Left lung (tissue), 14 donors: ENCODE measurements at places on chromosomes 12 and 14. TPM values are rescaled to one million over a fixed set of nuclear protein-coding genes. Genes with fewer than 3 reads are reported as not detected.

SERPINA10 gene
- 0.06 TPM for polyA plus RNA-seq

GRCh38 chr12:7361265-7361664, 57.4 kb downstream of the ACSM4 start:
- DNase-seq: no peak

CLEC4C gene
- 0.20 TPM for polyA plus RNA-seq

DNA sequence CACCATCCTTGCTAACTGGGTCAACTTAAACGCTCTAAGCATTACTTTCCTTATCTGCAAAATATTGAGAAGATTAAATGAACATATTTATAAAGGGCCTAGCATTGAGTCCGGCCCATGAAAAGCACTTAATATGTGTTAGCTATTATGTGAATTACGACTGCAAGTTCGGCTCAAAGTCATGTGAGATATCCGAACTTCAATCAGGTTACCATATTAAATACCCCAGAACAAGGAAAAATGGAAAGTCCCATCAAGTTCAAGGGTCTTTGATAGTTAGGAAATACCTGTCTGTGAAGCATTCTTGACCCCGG, 487 bp upstream of the NRDE2 start:
- no peak for DNase-seq

IL22 gene
- polyA plus RNA-seq: not detected

GRCh38 chr12:11917501-11917900, 153.2 kb upstream of the BCL2L14 start:
- no peak for DNase-seq

GRCh38 chr12:12660201-12660600, 35.8 kb downstream of the GPR19 start:
- no peak for DNase-seq

DNA sequence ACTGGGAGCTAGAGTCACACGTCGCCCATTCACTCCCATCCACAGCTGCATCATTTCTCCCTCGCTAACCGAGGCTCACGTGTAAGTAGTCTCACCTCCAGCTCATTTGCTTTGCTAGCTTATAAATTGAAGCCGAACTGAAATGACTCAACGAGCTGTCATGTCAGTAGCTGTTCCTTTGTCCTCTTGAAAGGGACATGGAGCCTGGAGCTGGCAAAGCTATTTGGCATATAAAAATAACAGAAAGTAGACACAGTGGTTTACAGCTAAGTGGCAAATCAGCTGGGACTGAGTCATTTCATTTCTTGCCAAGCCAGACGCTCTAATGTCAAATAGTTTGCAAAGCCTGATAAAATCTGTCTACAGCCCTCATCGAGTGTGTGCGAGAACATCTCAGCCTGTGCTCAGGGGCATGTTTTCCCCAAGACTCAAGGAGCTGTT, 114.4 kb upstream of the TMEM233 start:
- peak; percentile 13 for DNase-seq

DNA sequence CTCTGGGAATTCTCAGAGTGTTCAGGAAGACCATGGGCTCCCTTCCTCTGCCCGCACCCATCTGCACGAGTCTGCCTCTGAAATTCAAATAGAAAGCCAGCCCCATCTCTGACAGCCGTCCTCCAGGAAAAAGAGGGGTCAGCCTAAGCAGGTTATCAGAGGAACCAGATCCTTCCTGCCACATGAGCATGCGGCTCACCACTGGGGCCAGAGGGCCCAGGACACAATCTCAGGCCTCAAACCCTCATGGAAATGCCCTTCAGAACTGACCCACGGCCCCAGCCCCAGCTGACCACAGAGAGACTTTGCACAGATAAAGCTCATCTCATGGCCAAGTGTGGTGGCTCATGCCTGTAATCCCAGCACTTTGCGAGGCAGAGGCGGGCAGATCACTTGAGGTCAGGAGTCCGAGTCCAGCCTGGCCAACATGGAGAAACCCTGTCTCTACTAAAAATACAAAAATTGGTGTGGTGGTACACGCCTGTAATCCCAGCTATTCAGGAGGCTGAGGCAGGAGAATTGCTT, 23.2 kb downstream of the PXN start:
- DNase-seq: no peak

BDKRB1 gene
- 0.26 TPM for polyA plus RNA-seq

DNA sequence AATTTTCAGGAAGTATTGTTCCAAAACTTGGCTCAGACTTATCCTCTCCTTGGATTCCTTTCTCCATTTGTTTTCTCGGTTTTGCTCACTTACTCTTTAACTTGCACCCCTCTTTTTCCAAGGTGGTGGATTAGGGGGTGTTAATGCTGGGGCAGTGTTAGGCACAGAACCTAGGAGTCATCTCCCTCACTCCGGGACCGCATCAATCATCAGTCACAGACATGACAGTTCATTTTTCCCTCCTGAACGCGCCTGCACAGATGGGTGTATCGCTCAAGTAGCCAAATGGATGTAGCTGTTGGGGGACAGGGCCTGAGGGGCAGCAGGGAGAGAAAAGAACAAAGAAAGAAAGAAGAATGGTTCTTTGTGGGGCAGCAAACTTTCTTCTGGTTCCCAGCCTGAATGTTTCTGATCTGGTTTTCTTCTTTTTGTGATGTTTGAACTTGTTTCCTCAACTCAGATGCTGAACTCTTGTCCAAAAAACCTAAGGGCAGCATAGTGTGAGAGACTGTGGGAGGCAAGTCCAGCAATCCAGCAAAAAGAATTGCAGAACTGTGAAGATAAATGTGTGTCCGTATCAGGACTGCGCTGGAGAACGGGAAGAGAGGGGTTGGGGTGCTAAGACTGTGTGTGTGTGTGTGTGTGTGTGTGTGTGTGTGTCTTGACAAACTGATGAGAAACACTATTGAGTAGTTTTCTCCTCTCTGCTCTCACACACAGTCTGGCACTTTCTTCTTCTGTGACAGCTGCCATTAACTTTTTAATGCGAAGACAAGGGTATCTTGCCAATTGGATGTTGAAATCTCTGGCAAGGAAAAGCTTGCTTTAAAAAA, 131.1 kb downstream of the FBXL14 start:
- DNase-seq: no peak

DNA sequence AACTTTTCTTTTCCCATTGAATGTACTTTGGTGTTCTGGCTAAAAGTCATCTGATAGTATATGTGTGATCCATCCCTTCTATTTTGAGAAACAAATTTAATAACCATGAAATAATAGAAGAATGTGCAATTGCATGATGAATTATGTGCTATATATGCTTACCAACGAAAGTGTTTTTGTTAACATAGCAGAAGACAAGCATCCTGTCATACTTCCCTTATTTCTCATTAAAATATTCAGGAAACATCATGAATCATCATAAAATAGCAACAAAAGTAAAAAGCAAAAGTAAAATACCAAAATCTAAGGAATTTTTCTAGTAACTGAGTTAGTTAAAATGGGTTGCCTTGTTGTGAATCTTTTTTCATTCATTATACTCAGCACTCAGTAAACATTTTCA, 409.0 kb upstream of the PDE3A start:
- DNase-seq: no peak

DNA sequence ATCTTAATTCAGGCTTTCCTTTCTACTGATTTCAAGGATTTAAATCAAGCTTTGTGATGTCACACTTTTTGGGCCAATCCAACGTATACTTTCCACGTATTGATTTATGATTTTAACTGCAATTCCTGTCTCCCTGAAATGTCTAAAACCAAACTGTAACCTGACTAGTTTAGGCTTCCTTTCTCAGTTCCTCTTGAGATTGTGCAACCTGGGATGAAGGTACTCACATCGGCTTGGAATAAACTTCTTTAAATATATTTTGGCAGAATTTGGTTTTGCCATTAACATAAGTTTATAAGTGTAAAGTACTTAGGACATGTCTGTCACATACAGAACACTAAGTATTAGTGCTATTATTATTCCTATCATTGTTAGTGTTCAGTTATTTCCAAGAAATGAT, 224.6 kb downstream of the CRADD start:
- no peak for DNase-seq

GALNT9 gene
- 2.8 TPM for polyA plus RNA-seq

DNA sequence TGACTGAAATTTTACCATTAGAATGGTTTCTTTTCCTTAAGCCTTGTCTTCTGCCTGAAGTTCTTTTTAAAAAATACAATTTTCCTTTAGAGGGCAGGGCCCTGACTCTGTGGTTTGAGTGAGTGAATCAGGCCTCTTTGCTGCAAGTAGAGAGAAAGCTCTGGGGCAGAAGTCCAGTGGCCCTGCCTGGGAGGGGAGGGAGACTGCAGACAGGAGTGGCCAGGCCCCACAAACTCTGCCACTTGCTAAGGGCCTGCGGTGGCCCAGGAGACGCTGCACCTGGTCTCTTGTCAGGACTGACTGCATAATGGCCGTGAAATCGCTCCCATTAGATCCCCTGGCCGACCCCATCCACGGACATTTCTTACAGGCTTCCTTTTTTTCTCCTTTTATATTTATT, 25.5 kb downstream of the TSPAN11 start:
- DNase-seq: no peak

GRCh38 chr12:26097046-26097878, 27.6 kb downstream of the BHLHE41 start:
- DNase-seq: peak; percentile 55

GRCh38 chr14:55578511-55578910, 1.5 kb upstream of the KTN1 start:
- DNase-seq: no peak

KRT6C gene
- polyA plus RNA-seq: not detected

NFE2 gene
- polyA plus RNA-seq: 5.2 TPM

DNA sequence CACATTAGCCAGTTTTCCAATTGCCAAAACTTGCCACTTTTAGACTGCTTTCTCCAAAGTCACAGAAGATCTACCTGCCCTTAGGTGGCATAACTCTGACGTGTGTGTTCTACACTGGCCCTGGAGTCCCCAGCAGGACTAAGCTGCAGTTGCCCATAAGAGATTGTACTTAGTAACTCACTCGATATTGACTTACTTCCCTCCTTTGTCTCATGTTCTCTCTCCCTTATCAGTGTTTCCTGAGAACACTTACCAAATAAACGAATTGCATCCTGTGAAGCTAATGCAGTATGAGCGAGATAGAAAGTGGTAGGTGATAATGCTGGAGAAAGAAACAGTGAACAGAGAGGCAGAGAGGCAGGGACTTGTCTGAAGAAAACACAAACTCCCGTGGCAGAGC, 117.2 kb downstream of the NUAK1 start:
- no peak for DNase-seq

- no peak for DNase-seq
These were observed 30.7 kb downstream of the OTOGL start for GRCh38 chr12:80129895-80130530.

DNA sequence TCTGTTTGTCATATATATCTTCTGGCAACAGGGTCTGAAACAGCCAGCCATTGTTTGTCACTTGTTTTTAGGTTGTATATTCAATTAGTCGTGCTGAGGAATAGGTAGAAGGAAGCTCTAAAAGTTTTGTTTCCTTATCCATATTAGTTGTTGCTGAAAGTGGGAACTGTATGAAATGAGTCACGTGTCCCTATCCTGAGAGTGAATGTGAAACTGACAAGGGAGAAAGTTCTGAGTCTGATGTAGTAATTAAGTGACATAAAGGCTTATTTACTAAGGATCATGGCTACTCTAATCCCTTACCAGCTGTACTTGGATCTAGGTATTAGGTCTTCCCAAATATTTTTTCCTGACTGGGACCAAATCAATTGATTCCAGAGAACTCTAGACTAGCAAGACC, 16.4 kb downstream of the FAM234B start:
- DNase-seq: no peak

DNA sequence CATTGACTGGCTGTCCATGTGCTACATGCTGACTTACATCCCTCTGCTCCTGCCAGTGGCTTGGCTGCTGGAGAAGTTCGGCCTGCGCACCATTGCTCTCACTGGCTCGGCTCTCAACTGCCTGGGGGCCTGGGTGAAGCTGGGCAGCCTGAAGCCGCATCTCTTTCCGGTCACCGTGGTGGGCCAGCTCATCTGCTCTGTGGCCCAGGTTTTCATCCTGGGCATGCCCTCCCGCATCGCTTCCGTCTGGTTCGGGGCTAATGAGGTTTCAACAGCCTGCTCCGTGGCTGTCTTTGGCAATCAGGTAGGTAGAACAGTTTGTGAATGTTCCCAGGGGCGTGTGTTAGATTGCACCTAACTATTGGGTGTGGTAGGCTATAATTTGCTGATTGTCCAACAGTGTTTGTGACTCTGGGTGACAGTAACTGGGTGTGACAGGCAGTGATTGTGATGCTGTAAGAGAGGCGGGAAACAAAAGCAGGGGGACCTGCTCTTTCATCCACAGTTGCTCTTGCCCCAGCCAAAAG, 981 bp downstream of the FLVCR2 start:
- DNase-seq: no peak

AMN gene
- 0.84 TPM for polyA plus RNA-seq

- no peak for DNase-seq
These were observed 23.5 kb downstream of the ASB2 start for GRCh38 chr14:93952829-93953228.

- no peak for DNase-seq
These were observed 19.0 kb upstream of the LTBP2 start for GRCh38 chr14:74630881-74631690.

GRCh38 chr14:30283822-30284446, 275.0 kb upstream of the G2E3 start:
- DNase-seq: peak; percentile 25

DNA sequence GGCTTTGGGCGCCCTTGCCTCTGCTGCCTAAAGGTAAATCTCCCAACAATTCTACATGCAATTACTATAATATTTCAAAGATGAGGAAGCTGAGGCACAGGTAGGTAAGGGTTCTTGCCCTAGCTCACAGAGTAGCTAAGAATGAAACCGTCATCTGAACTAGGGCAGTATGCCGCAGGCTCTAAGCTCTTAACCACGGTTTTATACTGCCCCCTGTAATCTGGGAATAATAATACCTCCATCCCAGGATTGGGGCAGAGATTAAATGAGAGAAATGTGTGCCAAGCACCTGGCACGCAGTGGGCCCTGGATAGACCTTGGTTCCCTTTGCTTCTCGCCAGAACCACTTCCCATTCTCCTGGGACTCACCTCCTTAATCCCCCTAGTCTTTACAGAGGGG, 1.5 kb upstream of the HRK start:
- no peak for DNase-seq

DNA sequence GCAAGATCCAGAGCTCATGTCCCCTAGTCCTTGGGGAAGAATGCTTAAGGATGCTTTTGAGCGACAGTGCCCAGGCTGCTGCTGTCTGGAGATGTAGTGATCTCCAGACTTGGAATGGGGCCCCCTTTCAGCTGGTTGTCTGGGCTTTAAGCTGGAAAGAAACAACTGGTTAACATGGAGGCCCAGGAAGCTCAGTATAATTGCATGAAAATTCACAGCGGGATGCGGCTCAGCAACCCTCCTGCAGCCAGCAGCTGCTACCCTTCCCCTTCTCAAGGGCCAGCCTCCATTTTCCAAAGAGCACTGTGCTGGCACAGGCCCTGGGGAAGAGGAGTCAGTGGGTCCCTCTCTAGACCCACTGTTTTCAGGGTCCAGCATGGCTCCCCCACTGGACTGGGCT, 26.3 kb downstream of the RAB35 start:
- no peak for DNase-seq

DACT1 gene
- 31.2 TPM for polyA plus RNA-seq

- DNase-seq: no peak
These were observed 211.7 kb downstream of the TMTC2 start for GRCh38 chr12:82898441-82898840.

FLRT2 gene
- polyA plus RNA-seq: 36.9 TPM
